NCI-H1092 (cell line): ENCODE measurements at places on chromosomes 12 and 14.

DNA sequence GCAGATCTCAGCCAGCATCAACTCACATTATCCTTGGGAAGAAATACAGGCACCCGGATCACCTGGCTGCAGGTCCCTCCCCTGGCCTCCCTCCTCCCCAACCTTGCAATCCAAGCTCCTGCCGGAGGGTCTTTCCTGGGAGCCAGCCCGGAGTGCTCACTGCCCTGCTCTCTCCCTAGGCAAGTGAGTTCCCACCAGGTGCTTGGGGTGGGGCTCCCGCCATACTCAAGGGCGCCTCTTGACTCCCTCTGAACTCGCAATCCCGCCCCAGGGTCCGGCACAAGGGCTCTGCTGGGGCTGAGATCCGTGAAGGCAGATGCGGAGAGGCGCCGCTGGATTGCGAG, 1.2 kb upstream of the CEP170B start:
- DNase-seq: no peak

DNA sequence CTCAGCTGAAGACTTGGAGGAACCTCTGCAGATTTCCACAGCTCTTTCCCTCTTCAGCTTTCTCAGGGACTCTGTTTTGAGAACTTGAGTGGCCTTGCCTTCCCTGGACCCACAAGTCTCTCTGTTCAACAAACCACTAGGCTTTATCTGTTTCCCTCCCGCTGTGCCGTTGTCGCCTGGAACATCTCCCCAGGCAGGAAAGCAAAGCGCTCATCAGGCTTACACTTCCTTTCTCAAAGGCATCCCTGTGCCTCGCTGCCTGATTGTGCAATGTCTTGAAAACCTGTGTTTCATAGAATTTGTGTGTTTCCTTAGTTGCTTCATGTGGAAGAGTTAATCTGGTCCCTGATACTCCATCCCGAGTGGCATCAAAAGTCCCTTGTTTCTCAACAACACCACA, 64.1 kb downstream of the PPM1A start:
- DNase-seq: no peak

DNA sequence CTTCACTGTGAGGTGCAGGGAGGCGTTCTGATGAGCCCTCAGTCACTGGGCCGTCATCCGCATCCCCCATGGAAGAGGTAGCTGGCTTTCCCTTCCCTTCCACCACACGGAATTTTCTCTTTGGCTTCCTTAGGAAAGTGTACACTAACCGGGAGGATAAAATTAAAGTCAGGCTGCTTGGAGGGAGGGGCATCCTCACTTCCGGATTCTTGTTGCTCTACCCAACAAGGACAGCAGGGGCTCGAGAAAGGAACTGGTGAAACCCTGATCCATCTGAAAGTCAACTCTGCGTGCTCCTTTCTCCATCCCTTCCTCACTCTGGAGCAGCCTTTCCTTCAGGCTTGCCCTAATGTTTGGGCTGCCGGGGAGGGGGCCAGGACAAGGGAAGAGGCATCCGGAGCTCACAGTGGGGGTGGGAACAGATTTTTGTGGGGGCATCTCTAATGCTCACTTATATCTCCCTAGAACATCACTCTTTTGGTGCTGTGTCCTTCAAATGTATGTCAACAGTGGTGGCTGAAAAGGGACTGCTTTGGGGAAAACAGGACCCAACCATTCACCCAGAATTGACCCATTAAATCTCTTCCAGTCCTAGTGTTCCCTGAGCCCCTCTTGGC, 101.4 kb upstream of the FKBP4 start:
- no peak for DNase-seq

DNA sequence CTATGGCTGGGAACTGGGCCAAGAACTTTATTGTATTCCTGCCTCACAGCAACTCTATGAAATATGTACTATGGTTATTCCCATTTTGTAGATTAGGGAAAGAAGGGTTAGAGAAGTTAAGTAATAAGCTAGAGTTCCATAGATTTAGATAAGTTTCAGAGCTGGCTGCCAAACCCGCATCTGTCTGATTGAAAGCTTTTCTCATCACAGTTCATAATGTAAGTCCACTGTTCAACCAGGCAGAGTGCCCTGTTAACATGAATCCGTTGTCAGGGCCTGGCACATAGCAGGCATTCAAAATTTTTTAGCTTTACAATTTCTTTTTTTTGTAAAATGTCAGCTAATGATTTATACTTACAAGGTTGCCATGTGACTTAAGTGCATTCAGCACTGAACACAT, 467.3 kb downstream of the NRXN3 start:
- DNase-seq: no peak
